ENCODE measurements at places on chromosomes 2 and 18.

GRCh38 chr2:227205701-227206100 lies 41.3 kb downstream of the COL4A3 start:
- no peak for DNase-seq

GRCh38 chr2:69989441-69990105 lies 28.1 kb upstream of the ASPRV1 start:
- no peak for DNase-seq

GRCh38 chr2:118807668-118808428 lies 39.6 kb downstream of the EN1 start:
- no peak for DNase-seq

- DNase-seq = no peak
Measured at GRCh38 chr2:231425811-231426703, 30.5 kb downstream of the B3GNT7 start.

DNA sequence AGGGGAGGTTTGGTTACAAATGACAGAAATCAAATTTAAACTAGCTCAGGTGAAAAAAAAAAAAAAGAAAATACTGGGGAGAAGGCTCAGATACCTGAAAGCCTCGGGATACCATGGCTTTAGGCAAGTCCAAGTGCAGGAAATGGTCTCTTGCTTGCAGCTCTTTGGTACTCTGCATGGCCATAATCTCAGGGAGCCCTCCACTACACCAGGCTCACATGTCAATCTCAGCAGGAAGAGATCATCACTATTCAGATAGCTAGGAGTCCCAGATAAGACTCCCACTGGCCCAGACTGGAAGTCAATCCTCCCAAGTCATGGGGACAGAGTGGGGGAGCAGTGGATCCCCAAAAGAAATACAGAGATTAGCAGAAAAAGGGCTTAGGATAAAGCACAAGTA lies 64.8 kb upstream of the RALBP1 start:
- no peak for DNase-seq

DNA sequence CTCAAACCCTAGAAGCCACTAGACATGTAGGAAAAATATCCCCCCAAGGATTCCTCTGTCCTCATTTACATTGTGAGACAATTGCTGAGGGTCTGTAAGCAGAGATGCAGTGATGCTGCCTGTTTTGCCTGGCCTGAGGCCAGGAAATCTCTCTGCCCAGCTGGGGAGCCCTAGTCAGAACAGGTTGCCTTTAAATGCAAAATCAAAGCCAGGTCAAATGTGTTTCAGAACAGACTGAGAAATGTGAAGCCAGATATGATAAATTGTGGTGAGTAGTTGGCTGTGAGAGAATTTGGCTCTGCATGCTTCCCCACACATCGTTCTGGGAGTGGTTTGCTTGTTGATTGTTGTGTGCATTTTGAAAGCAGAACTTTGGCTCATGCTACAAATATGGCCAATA lies 38.4 kb upstream of the NXPH2 start:
- no peak for DNase-seq

GRCh38 chr2:38527338-38528007 lies 75.3 kb downstream of the HNRNPLL start:
- no peak for DNase-seq

DNA sequence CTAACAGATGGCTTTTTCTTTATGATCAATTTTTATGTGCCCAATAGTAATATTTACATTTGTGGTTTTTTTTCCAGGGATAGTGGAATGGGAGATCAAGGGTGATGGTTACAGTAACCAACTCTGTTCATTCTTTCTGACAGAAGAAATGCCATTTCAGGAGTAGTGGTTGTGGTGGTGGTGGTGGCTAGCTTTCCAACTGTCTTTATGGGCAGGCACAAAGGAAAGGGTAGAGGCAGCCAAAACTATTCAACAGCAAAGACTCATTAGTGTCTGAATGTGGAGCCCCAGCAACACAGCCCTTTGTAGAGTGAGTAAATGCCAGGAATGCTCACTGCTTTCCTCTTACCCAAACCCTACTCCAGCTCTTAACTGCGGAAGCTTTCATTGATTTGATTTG lies 227.7 kb downstream of the RND3 start:
- DNase-seq = no peak

- DNase-seq = no peak
Measured at GRCh38 chr2:69306393-69306821, 80.6 kb downstream of the GFPT1 start.

Data from NCI-H2081 treated with DMSO at 0.1 percent for 48 hours (cell line).